ENCODE measurements at places on chromosomes 2 and 18. TPM values are rescaled to one million over a fixed set of nuclear protein-coding genes. Genes with fewer than 3 reads are reported as not detected.

- DNase-seq = no peak
Measured at GRCh38 chr2:48940606-48941005, 185.1 kb upstream of the LHCGR start.

GRCh38 chr2:147773479-147773878 lies 71.3 kb upstream of the ACVR2A start:
- DNase-seq = no peak

GRCh38 chr2:218988650-218989049 lies 3.7 kb upstream of the FEV start:
- DNase-seq = no peak

DNA sequence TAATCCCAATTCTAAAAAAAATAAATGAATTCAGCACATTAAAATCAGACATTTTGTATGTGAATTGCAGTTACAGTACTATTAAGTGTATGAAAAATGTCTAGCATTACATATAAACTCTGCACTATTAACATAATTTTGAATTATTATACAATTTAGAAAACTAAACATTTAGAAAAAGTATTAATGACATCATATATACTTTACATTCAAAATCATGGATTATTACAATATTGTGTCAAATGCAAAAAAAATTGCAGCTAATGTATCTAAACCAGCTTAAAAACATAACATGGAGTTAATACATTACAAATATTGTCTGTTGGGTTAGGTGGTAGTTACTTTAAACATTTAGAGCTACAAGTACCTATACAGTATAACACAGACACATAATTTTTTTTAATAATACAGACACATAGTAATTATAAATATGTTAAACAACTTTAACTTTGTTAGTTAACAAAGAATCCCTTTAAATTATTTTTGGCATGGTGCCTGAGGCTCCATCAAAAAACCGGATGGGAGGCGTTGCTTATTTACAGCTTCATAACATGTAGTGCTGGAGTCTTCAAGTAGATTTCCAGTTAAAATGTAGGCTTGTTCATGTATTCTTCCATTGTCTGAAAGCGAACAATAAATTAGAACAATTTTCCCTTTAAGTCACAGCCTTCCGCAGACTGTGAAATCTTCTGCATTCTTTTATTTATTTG lies 79.1 kb downstream of the AP1S3 start:
- DNase-seq = no peak

DNA sequence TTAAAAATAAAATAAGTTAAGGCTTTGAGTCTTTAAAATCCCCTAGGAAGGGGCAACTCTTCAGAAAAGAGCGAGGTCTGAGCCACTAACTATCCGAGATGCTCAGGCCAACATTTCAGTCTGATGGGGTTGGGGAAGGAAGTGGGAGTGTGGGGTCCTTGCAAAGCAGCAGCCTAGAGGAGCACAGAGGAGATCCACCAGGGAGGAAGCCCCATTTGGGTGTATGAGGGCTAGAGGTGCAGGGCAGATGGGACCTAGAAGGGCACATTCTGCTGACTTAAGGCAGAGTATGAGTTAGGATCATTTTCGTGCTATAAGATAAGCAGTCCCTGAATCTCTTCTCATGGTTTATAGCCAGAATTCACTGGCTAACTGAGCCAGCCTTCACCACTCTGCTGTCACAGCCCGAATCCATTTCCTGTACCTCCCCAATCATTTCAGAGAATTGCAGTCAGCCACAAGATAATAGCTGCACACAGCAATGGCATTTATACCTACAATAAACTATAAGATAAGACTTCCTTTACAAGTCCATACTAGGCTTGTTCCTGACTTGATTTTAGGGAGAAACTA lies 37.0 kb downstream of the MRPL30 start:
- DNase-seq = no peak

ACVR1 gene
- 13.1 TPM for total RNA-seq

GKN1 gene
- total RNA-seq = 1.7 TPM

NT5DC4 gene
- not detected for total RNA-seq

SLC35F6 gene
- total RNA-seq = 31.6 TPM

GAREM1 gene
- 20.7 TPM for total RNA-seq

SERPINB3 gene
- 0.94 TPM for total RNA-seq

GPR55 gene
- total RNA-seq = not detected
